Amniotic stem cell (primary cell): ENCODE measurements at places on chromosomes 16 and 17.

DNA sequence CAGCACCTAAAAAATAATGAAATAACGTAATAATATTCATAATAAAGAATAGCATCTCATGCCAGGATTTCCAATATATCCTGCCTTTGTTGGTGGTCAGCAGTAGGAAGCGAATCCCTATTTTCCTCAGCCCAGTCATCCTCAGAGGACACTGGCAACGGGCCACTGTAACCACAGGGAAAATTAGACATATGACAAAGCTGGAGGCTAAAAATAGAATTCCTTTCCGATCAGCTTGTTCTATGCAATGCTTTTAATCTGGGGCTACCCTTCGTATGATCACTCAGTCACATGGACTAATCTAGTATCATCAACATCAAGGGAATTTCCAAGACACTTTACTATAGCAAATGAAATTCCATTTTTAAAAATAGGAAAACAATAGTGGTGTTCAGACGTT is 246.9 kb upstream of the KCNJ16 start:
- peak; percentile 1 for DNase-seq

DNA sequence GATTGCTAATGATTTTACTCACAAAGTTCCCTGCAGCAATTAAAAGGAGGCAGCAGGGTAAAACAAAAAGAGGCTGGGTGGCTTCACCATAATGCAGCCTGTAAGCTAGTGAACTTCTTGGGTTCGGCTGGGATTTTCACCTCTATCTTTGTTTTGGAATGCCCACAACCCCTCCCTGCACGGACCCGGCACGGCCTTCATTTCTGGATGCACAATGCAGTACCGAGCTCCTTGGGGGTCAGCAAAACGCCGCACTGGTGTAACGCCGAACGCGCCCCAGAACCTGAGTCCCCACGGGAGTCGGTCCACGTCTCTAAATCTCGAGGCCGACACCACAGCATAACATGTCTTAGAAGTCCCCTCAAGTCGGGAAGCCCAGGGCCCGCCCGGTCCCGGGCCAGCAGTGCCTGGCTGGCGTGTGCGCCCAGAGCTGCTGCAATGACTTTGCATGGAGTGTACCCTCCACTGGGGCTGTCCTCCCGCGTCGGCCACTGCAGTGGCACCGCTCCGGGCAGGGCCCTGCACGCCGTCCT is 759 bp downstream of the UBE2O start:
- no peak for DNase-seq

DNA sequence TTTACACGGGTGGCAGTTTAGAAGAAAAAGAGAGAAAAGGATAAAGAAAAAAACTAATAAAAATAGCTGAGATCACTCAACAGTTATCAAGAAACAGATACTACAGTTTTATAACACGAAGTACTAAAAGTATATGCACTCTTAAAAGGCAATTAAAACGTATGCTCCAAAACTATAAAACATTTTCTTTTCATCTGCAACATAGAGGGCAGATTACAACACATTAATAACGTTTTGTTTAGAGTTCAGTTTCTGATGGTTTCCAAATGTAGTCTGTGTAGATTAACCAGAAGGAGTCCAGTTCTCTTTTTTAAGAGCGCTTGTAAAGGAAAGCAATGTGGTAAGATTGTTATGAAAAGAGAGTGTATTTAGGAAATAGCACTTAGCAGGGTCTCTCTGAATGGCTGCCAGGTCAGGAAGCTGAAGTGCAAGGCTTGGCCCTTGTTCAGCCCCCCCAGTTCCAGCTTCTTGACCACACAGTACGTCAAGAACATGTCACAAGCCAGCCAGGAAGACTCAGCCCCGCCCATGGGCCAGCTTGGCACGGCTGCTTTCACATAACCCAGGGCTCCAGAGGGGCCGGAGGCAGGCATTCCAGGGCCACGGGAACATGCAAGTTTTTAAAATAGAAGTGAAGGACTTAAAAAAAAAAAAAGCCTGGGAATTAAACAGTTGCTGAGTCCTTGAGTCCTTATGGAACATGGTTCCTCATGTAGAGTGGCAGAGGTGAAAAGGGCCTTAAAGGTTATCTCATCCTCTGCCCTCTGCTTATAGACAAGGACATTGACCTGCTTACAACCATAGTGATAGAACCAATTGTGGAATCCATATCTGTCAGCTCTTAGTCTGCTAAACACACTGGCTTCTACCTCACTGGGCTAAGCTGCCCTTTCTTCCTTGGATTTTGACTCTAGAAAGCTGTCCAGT is 147.4 kb upstream of the TBX2 start:
- no peak for DNase-seq

DNA sequence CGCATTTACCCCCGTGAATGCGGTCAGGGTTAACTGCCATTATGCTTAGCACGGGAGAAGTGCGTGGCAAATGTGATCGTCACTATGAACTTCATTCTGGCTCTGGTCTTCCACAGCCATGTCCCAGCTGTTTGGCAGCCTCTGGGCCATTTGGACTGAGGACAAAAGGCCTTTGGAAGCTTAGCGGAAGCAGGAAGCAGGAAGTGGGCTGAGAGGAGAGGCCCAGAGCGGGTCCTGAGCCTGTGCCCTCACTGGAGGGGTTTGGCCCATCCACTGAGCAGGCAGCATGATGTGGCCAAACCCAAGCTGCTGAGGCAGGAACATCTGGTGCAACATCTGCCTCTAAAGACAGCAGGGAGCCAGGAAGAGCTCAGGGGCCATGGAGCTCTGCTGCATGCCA is 345.9 kb downstream of the C16orf95 start:
- no peak for DNase-seq

DNA sequence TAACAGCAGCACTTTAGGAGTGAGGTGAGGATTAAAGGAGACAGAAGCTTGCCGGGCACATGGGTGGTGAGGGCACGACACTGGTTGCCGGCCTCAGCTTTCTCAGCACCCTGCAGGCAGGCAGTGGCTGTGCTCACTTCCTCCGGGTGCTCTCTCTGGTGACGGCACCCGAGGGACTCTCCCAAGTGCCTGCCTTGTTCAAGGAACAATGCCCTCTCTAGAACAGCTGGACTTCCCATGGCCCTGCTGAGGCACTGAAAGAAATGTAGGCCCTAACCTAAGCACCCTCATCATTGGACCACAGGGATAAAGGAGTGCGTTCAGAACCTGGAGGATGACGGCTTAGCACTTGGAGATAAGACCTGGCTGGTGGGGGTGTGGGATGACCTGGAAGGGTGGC is 72.7 kb downstream of the N4BP1 start:
- no peak for DNase-seq

GRCh38 chr16:78462288-78463208 is 363.1 kb downstream of the WWOX start:
- no peak for DNase-seq

GRCh38 chr16:71373073-71373472 is 14.6 kb downstream of the CALB2 start:
- DNase-seq = no peak

- no peak for DNase-seq
Observed at GRCh38 chr17:3197219-3197618, at the start of gene OR1A2. Gene OR1A2 (plus strand): TSS chr17:3197519. CDS start chr17:3197519, 0 bp downstream.

DNA sequence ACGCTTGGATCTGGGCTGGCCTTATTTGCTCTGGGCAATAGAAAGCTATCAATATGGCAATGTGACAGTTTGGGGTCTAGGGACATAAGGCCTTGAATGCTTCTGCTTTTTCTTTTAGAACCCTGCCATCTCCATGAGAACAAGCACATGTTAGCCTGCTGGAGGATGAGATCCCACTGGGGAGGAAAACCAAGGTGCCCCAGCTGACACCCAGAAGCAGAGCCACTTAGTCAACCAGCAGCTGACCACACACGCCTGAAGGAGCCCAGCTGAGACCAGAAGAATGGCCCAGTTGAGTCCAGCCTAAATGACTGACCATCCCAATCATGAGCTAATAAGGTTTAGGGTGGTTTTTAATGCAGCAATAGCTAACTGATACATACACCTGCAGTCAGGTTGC is 171.2 kb downstream of the AHSP start:
- DNase-seq = no peak

GRCh38 chr16:85301231-85301630 is 189.0 kb upstream of the CIBAR2 start:
- DNase-seq = no peak

GRCh38 chr16:55832773-55833691 is at the start of gene CES1:
Gene CES1 (minus strand): TSS chr16:55833096. CDS start chr16:55833055, 41 bp downstream.
- no peak for DNase-seq

DNA sequence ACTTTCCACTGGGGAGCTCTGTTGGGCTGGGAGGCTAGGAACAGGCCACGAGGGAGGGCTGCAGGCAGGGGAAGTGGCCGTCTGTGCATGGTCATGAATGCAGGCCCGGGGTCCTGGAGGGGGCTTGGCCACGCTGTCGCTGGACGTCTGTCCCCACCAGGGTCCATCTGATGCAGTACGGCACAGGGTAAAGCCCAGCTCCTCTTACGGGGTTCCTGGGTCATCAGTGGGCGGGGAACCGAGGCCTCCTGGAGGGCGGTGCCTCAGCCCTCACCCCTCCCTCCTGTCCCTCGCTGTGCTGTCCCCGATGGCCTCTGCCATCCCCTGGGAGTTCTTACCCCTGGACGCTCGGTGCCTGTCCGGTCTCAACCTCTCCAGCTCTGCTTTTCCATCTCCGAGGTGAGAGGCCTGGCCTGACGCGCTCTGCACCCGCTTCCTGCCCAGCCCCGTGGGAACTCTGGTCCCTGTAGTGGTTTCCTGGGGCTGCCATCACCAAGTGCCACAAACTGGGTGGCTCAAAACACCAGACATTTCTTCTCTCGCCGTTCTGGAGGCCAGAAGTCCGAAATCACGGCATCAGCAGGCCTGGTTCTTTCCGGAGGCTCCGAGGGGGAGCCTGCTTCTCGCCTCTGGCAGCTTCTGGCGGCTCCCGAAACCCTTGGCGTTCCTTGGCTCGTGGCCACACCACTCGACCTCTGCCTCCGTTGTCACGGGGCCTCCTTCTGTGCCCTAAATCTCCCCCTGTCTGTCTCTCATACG is 182.8 kb downstream of the SEC14L1 start:
- DNase-seq = no peak
